Nephron progenitor cell (in vitro differentiated cells): ENCODE measurements at places on chromosomes 1 and 21.

DNA sequence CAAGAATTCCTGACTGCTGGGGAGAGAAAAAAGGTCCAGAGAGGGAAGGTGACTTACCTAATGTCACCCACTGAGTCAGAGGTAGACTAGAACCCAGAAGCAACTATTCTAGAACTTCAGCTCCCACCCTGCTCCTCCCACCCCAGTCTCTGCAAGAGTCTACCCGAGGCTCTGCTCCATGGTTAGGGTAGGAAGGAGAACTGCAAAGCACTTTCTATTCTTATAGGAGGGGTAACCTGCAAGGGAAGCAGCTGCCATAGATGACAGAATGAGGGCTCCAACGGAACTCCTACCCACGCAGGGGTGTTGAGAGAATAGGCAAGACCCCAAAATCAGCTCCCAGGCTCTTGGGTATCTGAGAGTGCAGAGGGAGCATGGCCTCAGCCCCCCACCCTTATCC lies 4.3 kb downstream of the SLC9A1 start:
- no peak for DNase-seq

GRCh38 chr1:86704972-86705664 lies 742 bp downstream of the SH3GLB1 start:
- DNase-seq = peak; percentile 65

- DNase-seq = no peak
Measured at GRCh38 chr1:67747671-67748546, 62.9 kb downstream of the GADD45A start.

DNA sequence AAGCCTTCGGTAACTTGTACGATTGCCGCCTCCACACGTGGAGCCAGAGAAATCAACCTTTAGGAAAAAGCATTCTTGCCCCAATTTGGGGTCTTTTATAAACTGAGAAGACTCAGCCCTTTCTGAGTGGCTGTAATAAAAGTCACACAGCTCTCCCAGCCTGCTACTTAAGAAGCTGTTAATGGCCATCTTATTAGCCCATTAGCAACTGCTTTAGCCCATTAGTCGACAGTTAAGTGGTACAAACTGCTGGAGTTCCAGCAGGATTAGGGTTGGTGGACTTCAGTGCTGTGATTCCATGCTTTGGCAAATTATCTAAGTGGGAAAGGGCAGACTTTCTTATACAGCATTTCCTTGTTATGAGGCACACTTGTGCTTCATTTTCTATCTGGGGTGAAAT lies 461.3 kb downstream of the RPS6KC1 start:
- DNase-seq = no peak

DNA sequence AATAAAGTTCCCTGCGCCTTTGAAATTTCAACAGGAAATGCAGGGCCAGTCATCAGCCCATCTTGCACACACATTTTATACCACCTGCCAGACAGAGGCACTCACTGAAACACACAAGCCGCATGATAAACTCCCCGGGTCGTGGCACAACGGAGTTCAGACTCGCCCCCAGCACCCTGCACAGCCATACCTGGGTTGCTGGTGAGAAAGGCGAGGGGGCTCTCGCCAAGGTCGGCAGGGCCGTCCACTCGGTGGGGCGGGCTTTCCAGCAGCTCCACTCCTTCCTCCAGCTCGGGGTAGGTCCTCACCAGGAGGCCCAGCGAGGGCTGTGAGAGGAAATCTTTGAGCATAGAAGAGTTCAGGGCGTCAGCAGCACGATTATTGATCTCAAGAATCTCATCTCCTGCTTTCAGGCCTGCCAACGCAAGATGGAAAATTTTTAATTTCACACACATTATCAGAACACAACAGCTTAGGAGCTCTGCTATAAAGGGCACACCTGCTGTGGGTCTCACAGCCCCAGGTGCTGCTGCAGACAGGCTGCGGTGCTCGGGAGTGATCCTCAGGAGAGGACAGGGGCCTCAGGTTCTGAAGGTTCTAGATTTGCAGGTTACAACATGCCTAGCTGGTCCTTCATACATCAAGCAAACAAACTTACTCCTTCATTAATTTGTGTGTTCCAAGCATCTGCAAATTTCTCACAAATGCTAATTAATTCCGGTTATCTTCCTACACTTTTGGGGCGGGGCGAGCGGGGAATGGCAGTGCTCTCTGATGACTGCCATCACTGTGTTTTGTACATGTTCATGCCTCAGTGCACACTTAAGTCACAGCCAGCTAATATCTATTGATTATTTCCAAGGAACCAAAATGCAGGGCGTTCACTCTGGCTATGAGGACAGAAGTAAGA lies 144.2 kb upstream of the KRTAP19-8 start:
- DNase-seq = no peak

DNA sequence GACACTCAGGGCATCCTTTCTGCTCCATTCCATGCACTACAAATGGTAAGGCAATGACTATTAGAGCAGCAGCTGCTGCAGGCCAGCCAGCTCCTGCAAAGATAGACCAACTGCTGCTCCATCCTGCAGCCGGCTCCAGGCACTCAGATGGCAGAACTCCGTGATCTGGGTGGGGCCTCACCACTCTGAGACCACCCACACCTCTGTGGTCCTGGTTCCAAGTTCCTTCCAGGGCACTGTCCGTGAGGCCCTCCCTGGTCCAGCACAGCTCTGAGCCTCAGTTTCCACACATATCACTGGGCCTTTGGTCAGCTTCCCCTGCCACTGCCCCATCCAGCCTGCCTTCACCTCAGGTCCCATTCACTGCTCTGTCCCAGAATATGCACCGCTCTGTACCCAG lies 114.7 kb downstream of the DMRTB1 start:
- no peak for DNase-seq

GRCh38 chr1:93081716-93082115 lies 2.6 kb downstream of the MTF2 start:
- DNase-seq = no peak

DNA sequence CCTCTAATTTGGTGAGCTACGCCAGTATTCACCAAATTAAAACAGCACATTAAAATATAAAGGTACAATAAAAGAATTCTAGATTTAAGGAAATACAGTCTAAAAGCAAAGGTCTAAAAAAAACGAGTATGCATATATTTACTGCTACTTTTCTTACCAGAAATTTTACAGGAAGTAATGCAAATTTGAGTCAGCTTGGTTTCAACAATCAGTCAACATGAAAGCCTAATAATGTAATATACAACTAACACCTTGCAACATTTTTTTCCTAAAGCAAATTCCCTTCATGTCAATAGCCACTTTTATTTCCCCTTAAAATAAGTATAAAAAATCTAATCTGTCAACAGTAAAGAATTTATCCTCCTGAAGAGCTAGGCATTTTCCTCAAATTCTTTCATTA lies 11.9 kb downstream of the PTP4A2 start:
- no peak for DNase-seq

DNA sequence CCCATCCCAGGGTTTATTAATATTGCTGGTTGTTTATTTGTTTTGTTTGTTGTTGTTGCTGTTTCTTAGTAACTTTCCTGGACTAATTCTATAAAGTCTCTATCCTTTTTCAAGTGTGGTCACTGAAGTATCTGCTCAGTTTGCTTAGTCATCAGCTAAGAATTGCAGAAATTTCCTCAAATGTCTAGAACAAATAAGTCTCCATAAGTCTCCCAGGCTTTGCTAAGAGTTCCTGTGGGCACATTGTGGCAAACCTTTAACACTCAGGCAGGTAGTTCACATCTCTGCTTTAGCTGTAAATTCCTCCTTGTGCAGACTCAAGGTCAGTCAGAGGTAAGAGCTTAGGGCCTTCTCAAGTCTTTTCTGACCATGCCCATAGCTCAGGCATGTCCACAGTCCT lies 38.9 kb upstream of the C1orf185 start:
- no peak for DNase-seq

- DNase-seq = no peak
Measured at GRCh38 chr1:54396261-54396933, 9.8 kb downstream of the SSBP3 start.

DNA sequence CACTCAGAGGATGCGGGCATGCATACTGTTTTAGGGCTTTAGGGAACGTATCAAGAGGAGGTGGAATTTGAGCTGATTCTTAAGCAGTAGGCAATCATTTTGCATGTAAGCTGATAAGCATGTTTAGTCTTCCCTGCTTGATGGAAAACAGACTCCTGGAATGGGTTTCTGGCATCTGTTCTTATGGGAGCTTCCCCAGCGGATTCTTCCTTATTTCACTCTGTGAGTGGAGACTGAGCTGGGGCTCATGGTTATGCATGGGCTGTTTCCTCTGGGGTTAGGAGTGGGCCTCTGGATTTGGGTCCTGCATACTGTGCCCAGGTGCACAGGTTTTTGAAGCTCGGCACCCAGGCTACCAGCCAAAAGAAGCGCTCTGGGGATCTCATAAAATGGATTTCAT lies 93.4 kb downstream of the DIRAS3 start:
- DNase-seq = no peak

GRCh38 chr1:19725606-19726005 lies 60.9 kb downstream of the HTR6 start:
- DNase-seq = no peak
